Mesothelial cell of epicardium (in vitro differentiated cells): ENCODE measurements at places on chromosomes 6 and 20. TPM values are rescaled to one million over a fixed set of nuclear protein-coding genes. Genes with fewer than 3 reads are reported as not detected.

DNA sequence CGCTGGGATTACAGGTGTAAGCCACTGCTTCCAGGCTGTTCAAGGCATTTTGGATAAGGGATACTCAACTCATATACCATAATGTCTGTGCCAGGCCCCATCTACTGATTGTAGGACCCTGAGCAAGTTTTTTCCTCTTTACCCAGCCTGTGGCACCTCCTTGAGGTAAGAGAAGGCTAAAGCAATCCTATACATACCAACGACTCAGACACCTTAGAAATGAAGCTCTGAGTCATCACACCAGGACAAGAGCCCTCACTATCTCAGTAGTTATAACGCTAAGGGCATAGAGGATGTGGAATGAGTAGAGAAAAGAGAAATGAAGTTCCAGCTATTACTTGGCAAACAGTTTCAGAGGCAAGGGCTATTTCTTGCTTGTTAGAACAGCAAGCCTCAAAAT, 16.9 kb downstream of the NDRG3 start:
- DNase-seq = no peak

DNA sequence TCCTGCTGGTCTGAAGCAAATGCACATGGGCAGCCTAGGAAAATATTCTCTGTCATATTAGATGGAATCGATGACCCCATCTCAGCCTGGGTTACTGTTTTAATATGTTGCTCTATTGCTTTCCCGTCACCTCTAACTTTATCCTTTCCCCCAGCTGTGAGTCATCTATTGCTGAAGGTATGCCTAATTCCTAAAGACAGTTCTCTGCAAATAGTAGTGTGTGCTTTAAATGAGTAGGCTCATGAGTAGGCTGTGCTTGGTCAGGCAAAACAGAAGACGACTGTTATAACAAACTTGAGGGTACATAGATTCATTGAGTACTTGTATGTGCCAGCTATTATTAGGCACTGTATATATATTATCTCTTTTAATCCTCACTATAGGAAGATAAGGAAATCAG, 47.2 kb downstream of the CTNNBL1 start:
- no peak for DNase-seq

- DNase-seq = no peak
Measured at GRCh38 chr6:141946502-141946901, 186.2 kb upstream of the GJE1 start.

GRCh38 chr6:67201563-67201962, 1433.5 kb upstream of the ADGRB3 start:
- no peak for DNase-seq

- no peak for DNase-seq
Measured at GRCh38 chr6:21907291-21907690, 313.7 kb downstream of the SOX4 start.

GRCh38 chr6:112202639-112203341, 51.6 kb downstream of the LAMA4 start:
- no peak for DNase-seq

The COL12A1 gene
- total RNA-seq = 10.5 to 12.5 TPM (median 11.3 TPM) in 3 replicates

The PRDM13 gene
- not detected in 3 replicates for total RNA-seq

The BANF2 gene
- not detected in 3 replicates for total RNA-seq

The BTBD3 gene
- 58.8 to 65.1 TPM (median 63.5 TPM) in 3 replicates for total RNA-seq

The SNAP25 gene
- total RNA-seq = 4.8 to 5.2 TPM (median 5.0 TPM) in 3 replicates

The COL11A2 gene
- 12.6 to 14.4 TPM (median 14.2 TPM) in 3 replicates for total RNA-seq
